ENCODE measurements at places on chromosomes 1 and 21.
A peak's percentile ranks its signal among the peaks of the same experiment; 100 is the strongest.

GRCh38 chr1:74712881-74713280 lies 20.0 kb downstream of the CRYZ start:
- DNase-seq: no peak

DNA sequence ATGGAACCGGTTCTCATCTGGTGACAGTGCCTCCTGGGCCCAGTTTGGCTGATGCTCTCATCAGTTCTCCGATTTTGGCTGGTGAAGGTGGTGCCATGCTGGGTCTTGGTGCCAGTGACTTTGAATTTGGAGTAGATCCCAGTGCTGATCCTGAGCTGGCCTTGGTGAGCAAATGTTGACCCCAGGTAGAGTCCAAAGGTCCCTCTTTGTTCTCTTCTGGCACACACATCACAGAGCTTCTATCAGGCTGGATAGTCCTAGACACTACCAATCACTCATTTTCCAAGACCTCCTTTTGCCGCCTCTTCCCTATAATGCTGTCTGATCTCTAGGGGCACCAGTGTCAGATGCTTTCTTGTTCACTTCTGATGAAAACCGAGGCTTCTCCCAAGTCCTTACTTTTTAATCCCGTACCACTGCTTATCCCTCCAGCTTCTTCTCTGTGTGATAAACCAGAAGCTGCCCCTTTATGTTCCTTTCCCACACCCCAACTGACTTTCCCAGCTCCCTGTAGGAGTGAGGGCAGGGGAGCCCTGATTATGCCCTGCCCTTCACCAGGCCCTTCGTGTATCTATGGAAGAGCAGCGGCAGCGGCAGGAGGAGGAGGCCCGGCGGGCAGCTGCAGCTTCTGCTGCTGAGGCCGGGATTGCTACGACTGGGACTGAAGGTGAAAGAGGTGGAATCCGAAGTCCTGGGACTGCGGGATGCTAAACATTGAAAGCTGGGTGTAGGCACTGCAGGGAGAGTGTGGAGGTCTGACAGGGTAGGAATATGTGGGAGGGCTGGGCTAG lies 11.1 kb downstream of the PSMD4 start:
- no peak for DNase-seq

- DNase-seq: no peak
Observed at GRCh38 chr1:205365945-205366463, 9.3 kb upstream of the KLHDC8A start.

GRCh38 chr1:110003747-110004428 lies 19.3 kb downstream of the AHCYL1 start:
- DNase-seq: peak; percentile 49

DNA sequence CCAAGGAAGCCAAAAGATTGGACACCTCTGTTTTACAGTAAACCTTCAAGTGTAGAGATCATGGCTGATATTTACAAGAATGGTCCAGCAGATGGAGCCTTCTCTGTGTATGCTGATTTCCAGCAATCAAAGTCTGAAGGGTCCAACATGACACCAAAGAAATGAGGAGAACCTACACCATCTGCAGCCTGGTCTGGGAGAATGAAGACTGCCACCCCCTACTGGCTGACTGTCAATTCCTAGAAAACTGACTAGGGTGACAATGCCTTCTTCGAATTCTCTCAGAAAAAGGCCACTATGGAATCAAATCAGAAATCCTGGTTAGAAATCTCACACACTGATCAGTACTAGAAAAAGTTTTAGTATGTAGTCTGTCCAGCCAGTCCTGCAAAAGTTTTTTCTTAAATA lies 83.3 kb downstream of the CDC42BPA start:
- DNase-seq: peak; percentile 65

- DNase-seq: no peak
Observed at GRCh38 chr1:217078078-217078690, 355.0 kb upstream of the ESRRG start.

DNA sequence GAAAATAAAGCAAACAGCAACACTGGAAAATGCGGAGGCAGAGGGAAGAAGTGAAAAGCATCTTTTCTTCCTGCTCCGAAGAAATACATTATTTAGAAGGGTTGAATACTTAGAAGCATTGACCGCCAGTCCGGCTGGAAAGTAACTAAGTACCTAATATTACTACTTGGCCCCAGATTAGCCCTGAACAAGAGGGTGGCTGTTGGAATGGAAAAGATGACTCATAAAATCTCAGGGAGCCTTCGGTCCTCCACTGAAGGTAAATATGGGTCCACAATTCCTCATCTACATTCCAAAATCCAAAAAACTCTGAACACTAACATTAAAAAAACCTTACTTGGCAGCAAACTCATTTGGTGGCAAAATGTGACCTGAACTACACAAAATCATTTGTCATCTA lies 40.1 kb downstream of the BCAR3 start:
- DNase-seq: no peak

GRCh38 chr1:68319907-68320306 lies 87.6 kb upstream of the WLS start:
- DNase-seq: no peak

DNA sequence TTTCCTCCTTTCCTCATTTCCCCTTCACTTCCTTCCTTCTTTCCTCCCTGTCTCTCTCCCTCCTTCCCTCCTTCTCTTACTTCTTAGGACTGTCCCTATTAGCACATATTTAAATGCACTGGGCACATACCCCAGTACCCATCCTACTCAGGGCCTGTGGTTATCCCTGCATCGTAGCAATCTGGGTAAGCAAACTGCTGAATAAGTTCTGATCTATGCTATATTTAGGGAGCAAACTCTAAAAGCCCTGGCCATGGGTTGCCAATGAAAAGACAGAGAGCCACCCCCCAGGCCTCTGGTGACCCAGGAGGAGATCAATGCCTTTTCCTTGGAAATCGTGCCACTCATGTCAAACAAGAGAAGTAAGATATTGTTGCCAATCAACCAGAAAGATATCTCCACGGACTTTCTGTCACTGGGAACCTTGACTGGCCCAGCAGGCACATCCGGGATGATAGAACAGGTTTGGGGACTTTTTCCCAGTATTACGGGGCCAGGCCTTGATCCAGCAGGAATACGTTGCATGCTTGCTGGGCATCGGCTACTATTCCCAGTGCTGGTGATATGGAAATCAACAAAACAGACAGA lies 5.4 kb downstream of the FAM3B start:
- no peak for DNase-seq

DNA sequence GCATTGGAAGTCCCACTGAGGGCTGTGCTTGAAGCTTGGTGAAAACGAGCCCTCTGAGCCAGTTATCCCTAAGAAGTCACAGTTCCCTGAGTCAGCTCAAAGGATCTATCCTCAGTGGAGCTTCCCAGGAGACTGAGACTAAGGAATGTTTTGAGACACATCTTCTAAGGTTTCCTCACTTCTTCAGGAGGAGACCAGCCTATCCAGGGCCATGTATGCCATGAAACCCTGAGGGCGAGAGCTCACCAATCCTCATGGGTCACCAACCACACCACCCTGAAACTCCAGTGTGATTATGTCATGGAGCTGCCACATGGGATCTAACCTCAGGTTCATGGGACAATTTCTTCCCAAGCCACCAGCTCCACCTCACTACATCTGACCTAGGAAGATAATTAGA lies 7.6 kb upstream of the TIE1 start:
- DNase-seq: no peak

- no peak for DNase-seq
Observed at GRCh38 chr1:54497338-54497737, 50.7 kb upstream of the ACOT11 start.

- no peak for DNase-seq
Observed at GRCh38 chr1:201482755-201483154, 13.8 kb upstream of the PHLDA3 start.

DNA sequence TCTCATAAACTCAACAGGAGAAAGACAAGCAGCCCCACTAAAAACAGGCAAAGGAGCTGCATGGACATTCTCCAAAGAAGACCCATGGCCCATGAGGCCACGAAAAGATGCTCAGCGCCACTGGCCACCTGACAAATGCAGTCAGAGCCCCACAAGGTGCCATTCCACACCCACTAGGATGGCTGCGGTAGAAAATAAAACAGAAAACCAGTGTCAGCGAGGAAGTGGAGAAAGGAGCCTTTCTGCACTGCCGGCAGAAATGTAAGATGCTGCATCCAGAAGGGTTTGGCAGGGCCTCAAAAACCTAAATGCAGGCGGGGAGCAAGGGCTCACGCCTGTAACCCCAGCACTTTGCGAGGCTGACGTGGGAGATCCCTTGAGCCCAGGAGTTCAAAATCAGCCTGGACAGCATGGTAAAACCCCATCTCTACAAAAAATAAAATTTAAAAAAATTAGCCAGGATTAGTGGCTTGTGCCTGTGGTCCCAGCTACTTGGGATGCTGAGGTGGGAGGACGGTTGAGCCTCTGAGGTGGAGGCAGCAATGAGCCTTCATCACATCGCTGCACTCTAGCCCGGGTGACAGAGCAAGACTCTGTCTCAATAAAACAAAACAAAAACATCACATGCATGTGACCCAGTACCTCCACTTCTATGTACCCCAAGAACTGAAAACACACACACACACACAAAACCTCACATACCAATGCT lies 4.2 kb downstream of the WNT9A start:
- no peak for DNase-seq

GRCh38 chr1:204858363-204858821 lies 12.3 kb upstream of the NFASC start:
- no peak for DNase-seq

DNA sequence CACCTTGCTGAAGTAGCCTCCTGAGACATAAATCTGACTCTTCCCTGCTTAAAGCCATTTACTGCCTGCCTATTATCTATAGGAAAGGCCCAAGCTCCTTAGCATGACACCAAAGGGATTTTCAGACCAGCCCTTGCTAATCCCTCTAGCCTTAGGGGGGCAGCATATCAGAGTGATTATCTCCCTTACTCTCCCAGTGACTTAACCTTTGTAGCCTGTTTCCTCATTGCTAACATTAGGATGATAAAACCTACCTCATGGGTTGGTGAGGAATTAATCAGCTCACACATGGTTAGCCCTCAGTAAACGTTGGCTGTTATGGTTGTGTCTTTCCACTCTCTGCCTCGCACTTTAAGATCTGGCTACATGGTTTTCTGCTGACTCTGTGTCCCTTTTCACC lies 70.1 kb downstream of the ROR1 start:
- no peak for DNase-seq

DNA sequence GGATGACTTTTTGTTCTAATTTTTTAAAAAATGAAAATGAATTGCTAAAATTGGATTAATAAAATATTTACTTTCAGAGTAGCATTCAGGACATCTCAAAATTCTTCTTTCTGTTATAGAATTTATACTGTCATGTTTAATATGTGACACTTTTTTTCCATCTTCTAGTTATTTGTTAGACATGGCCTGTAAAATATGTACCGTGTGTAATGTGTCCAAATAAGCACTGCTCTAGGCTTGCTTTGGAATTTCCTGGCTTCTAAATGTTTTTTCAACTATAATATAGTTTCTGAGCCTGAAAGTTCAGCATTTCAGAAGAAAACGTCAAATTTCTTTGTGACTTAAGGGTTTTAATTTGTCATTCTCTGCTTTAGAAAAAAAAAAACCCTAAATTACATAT lies 243.6 kb downstream of the DNM3 start:
- no peak for DNase-seq

DNA sequence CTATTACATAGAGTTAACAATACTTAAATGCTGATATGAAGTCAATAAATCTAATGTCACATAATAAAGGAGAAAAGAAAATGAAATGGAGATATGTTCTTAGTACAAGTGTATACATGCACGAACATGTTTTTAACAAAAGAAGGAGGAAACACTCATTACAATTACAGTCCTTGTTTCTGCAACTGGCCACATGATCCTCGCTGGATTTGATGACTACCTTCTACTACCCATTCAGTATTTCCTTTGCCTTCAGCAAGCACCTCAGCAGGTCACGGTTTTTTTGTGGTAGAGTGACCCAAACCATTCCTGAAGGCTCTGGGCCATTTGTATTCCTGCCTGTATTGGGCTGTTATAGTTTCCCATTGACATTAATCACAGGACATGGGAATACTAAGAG lies 172.8 kb upstream of the CXADR start:
- DNase-seq: no peak

GRCh38 chr1:43814401-43814800 lies 107.1 kb downstream of the ST3GAL3 start:
- no peak for DNase-seq

GRCh38 chr21:32456497-32456918 lies 44.0 kb downstream of the EVA1C start:
- no peak for DNase-seq

Measured in RKO (cell line).